NCI-H1048 (cell line): ENCODE measurements at places on chromosomes 13 and 19.

DNA sequence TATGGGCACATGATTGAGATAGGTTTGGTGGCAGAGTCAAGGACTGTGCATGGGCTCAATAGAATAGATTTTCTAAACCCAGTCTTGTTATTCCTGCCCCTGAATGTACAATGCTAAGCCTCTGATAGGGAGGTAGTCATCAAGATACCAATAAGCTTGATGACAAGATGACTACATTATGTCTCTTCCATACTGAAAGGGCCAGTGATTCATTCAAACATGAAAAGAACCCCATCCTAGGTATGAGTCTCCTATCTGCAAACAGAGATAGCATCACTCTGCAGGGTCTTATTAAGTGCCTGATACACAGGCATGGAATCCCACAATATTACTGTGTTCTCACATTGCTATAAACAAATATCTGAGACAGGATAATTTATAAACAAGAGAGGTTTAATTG lies 40.3 kb upstream of the UFM1 start:
- no peak for DNase-seq

DNA sequence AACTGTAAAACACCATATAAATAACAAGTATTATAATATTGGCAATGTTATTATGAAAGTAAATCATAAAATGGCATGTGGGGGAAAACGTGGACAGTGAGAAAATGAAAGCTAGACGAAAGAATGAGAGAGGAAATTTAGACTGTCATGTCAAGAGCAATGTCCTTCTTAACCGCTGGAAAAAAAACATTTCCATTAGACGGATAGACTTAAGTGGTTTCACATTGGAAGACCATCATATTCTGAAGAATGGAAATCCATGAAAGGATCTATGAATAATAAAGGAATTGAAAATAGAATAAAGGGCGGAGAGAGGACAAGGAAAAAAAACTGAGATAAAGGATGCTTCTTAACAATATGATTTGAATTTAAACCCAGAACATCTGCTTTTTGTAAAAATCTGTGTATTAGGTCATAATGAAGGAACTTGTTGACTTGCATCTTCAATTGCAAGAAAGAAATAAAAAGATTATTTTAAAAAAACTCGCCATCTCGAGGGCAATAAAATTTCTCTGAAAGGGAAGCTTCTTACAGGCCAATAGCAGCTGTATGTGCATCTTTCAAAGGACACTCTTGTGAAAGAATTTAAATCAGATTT lies 90.6 kb downstream of the SPRY2 start:
- DNase-seq: no peak

DNA sequence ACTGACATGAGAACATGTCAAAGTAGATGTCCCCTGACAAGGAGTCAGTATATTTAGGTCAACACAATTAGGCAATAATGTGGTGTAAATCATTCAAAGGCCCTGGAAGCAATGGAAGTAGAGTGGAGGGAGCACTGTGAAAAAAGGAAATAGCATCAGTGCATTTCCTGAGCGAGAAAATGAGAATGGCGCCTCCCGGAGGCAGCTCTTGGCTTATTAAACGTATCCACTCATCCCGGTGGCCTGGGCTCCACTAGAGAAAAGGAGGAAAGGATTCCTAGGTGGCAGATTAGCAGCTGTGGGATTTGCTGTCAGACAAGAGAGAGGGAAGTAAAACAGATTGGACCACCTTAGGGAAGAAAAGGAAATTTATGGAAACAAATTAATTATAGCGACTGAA lies 173.7 kb upstream of the TMTC4 start:
- no peak for DNase-seq

- no peak for DNase-seq
Observed at GRCh38 chr13:74104661-74105275, 29.4 kb downstream of the KLF12 start.

- DNase-seq: no peak
Observed at GRCh38 chr13:22061806-22062391, 391.0 kb downstream of the FGF9 start.

DNA sequence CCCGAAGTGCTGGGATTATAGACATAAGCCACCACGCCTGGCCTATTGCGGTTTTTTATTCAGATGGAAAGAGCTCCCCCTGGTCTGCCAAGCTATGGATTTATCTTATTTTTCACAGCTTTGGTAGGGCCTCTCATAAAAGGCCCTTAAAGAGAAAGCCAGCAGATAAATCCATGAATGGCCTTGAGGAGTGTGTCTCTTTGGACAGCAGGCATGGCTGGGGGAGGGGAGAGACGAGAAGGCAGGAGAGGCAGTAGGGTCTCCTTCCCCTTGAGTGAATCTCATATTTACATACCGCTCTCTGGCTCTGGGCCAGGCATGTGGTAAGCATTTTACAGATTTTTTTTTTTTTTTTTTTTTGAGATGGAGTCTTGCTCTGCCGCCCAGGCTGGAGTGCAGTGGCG lies 25.2 kb downstream of the MARK4 start:
- no peak for DNase-seq

- DNase-seq: no peak
Observed at GRCh38 chr13:88281841-88282240, 610.7 kb downstream of the SLITRK5 start.

GRCh38 chr13:84684048-84684662 lies 801.9 kb upstream of the SLITRK1 start:
- no peak for DNase-seq

GRCh38 chr13:38758277-38758676 lies 71.4 kb downstream of the FREM2 start:
- DNase-seq: no peak
